ENCODE measurements at places on chromosomes 3 and 15. TPM values are rescaled to one million over a fixed set of nuclear protein-coding genes. Genes with fewer than 3 reads are reported as not detected.
A peak's percentile ranks its signal among the peaks of the same experiment; 100 is the strongest.

- peak; percentile 30 for DNase-seq
- H3K4me3 ChIP-seq = peak overlapping the region; percentile 12
- H3K36me3 ChIP-seq = no peaks in the 10 kb centered on the region
- H3K27me3 ChIP-seq = peaks cover 8% of the 10 kb centered on the region
- peak overlapping the region; percentile 91 for H3K27ac ChIP-seq
Observed at GRCh38 chr3:65963787-65964677, 74.7 kb downstream of the MAGI1 start.

GRCh38 chr3:23805210-23805632 is 534 bp upstream of the UBE2E1 start:
- peak overlapping the region; percentile 70 for H3K27ac ChIP-seq
- peak overlapping the region; percentile 90 for H3K4me3 ChIP-seq
- H3K36me3 ChIP-seq = peaks cover 26% of the 10 kb centered on the region
- peaks cover 37% of the 10 kb centered on the region for H3K4me1 ChIP-seq

- peaks cover 6% of the 10 kb centered on the region for H3K27me3 ChIP-seq
- no peak overlapping the region for H3K4me3 ChIP-seq
- no peak overlapping the region for H3K27ac ChIP-seq
- H3K4me1 ChIP-seq = no peaks in the 10 kb centered on the region
Observed at GRCh38 chr3:40717471-40717870, 192.7 kb downstream of the ZNF621 start.

DNA sequence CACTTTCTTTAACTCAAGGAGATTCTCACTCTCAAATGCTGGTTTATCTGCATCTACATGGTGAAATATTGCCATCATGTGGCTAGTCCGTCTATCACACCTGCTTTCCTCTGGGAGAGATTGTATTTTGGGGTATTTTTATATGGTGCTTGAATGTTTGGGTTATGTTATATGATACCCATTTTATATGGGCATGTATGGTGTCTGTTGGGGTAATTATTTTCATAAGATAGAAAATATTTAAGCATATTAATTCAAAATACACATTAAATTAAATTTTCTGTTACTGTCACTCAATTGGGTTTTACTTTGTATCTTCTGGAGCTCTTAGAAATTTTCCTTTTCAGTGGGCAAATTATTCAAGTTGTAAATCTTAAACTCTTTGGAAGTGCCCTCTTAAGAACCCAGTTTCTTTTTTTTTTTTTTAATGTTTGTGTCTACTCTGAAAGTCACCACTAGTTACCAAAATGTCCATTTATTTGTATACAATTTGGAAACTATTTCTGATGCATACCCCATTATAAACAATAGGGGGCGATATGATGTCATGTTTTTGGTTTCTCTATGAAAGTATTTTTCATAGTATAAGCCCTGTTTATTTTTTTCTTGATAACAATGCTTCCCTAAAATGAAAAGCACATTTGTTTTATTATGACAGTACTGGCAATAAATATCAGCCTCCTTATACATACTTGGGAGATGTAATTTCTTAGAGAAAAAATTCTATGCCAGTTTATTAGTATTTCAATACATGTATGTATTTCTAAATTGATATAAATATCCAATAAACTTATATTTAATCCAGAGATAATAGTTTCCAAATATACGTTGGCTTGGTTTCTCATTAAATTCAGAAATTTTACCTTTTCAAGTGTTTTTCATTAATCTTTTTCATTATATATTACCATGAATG is 36.1 kb upstream of the PLSCR5 start:
- DNase-seq = peak; percentile 1
- H3K36me3 ChIP-seq = no peaks in the 10 kb centered on the region
- no peak overlapping the region for H3K4me3 ChIP-seq
- H3K4me1 ChIP-seq = no peaks in the 10 kb centered on the region

GRCh38 chr3:86826292-86826691 is 164.7 kb downstream of the VGLL3 start:
- H3K4me3 ChIP-seq = no peak overlapping the region
- no peaks in the 10 kb centered on the region for H3K4me1 ChIP-seq
- no peak for DNase-seq
- no peak overlapping the region for H3K27ac ChIP-seq

Gene SST
- total RNA-seq = not detected

DNA sequence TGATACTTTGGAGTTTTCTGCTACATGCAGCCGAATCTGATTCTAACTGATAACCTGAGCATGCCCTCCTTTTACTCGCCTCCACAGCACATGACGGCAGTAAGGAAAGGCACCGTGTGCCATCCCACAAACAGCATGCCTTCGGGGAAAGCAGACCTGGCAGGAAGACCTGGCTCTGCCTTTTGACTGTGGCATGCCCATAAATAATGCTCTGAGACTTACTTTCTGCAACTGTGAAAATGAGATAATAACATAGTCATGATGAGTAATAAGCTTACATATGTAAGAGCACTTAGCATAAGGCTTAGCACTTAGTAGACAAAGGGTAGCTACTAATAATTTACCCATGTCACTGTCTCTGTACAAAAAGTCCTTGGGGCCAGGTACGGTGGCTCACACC is 32.9 kb downstream of the MTHFS start:
- peaks cover 39% of the 10 kb centered on the region for H3K36me3 ChIP-seq
- no peak overlapping the region for H3K27ac ChIP-seq
- H3K4me3 ChIP-seq = no peak overlapping the region
- no peaks in the 10 kb centered on the region for H3K27me3 ChIP-seq
- DNase-seq = no peak

DNA sequence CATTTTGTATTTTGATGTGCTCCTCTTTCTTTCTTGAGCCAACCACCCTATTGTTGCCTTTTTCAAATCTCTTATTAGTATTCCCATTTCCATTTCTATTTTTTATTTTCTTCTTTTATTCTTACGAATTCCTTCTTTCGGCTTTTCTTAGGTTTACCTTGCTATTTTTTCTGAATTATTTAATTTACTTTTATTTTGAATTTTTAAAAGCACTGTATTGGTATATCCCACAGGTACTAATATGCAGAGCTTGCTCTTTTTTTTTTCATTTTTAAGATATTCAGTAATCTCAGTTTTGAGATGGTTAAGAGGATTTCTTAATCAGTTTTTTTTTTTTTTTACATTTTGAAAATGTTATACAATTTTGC is 18.4 kb upstream of the MCF2L2 start:
- H3K4me1 ChIP-seq = peaks cover 17% of the 10 kb centered on the region
- peaks cover 4% of the 10 kb centered on the region for H3K27me3 ChIP-seq

GRCh38 chr3:194261581-194262063 is 89.5 kb downstream of the CPN2 start:
- H3K4me1 ChIP-seq = no peaks in the 10 kb centered on the region
- DNase-seq = no peak
- H3K4me3 ChIP-seq = no peak overlapping the region
- no peak overlapping the region for H3K27ac ChIP-seq
- H3K27me3 ChIP-seq = peaks cover 4% of the 10 kb centered on the region

- H3K4me1 ChIP-seq = peaks cover 3% of the 10 kb centered on the region
- no peak overlapping the region for H3K27ac ChIP-seq
- no peak overlapping the region for H3K4me3 ChIP-seq
- H3K36me3 ChIP-seq = no peaks in the 10 kb centered on the region
- peaks cover 6% of the 10 kb centered on the region for H3K27me3 ChIP-seq
- peak; percentile 9 for DNase-seq
Observed at GRCh38 chr3:151838574-151839312, 24.8 kb downstream of the AADAC start.

GRCh38 chr3:103085465-103085864 is 650.6 kb downstream of the ZPLD1 start:
- DNase-seq = no peak
- no peaks in the 10 kb centered on the region for H3K4me1 ChIP-seq

Gene DUOXA2
- total RNA-seq = not detected

- peaks cover 35% of the 10 kb centered on the region for H3K4me1 ChIP-seq
- no peak overlapping the region for H3K27ac ChIP-seq
- DNase-seq = no peak
Observed at GRCh38 chr3:37902674-37903073, 41.0 kb downstream of the CTDSPL start.
